H1 (cell line): ENCODE measurements at places on chromosomes 4 and X. TPM values are rescaled to one million over a fixed set of nuclear protein-coding genes. Genes with fewer than 3 reads are reported as not detected.

- H3K4me1 ChIP-seq, result no peaks in the 10 kb centered on the region
- no peak for DNase-seq
- H3K36me3 ChIP-seq, result no peaks in the 10 kb centered on the region
- H3K4me3 ChIP-seq, result no peak overlapping the region
- H3K27me3 ChIP-seq, result no peaks in the 10 kb centered on the region
Measured at GRCh38 chr4:142130666-142131065, 494.3 kb downstream of the IL15 start.

DNA sequence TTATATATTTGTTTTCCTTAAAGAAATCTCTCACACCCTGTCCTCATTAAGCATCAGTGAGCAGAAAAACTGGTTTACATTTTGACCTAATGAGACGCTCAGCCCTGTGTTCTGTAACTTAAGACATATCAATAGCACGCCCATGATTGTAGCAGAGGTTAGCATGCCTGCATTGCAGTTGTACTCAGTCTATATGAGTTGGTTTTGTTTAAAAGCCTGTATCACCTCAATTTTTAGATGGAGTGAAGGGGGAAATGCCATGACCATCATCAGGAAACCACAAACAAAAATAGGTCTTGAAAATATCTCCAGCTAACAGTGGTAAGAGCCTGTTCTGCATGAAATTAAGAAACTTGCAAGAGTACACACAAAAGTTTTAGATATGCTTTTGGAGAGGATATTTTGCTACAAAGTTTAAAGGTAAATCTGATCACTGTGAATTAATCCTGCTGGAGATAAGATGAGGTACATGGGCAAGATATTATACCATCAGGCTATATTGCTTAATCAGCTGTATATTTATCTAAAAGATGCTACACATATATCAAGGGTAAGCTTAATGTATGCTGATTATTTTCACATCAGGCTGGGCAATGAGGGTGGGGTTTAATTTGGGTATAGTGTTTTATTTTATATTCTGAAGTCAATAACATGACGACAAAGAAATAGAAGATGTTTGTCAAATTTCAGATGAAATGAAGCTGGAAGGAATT, 13.1 kb upstream of the COQ2 start:
- no peak overlapping the region for H3K4me3 ChIP-seq
- no peaks in the 10 kb centered on the region for H3K27me3 ChIP-seq
- H3K4me1 ChIP-seq, result no peaks in the 10 kb centered on the region

- H3K4me1 ChIP-seq, result no peaks in the 10 kb centered on the region
- DNase-seq, result no peak
- H3K36me3 ChIP-seq, result no peaks in the 10 kb centered on the region
- no peaks in the 10 kb centered on the region for H3K27me3 ChIP-seq
- H3K27ac ChIP-seq, result no peak overlapping the region
- H3K4me3 ChIP-seq, result no peak overlapping the region
Measured at GRCh38 chrX:140933016-140933415, 69.4 kb upstream of the SPANXB1 start.

- H3K27me3 ChIP-seq, result no peaks in the 10 kb centered on the region
- no peaks in the 10 kb centered on the region for H3K36me3 ChIP-seq
- peaks cover 3% of the 10 kb centered on the region for H3K4me1 ChIP-seq
- H3K4me3 ChIP-seq, result no peak overlapping the region
- no peak overlapping the region for H3K27ac ChIP-seq
Measured at GRCh38 chr4:36900446-36900987, 344.0 kb upstream of the NWD2 start.

Gene OSTC
- total RNA-seq, result 176 and 178 TPM in 2 replicates

- no peaks in the 10 kb centered on the region for H3K4me1 ChIP-seq
- H3K27ac ChIP-seq, result no peak overlapping the region
- no peak for DNase-seq
- peak overlapping the region; percentile 67 for H3K4me3 ChIP-seq
Measured at GRCh38 chrX:11427453-11428071, 134.3 kb downstream of the AMELX start.

- H3K4me1 ChIP-seq, result no peaks in the 10 kb centered on the region
- no peak overlapping the region for H3K27ac ChIP-seq
- no peak for DNase-seq
- H3K4me3 ChIP-seq, result no peak overlapping the region
- H3K27me3 ChIP-seq, result no peaks in the 10 kb centered on the region
Measured at GRCh38 chrX:155534800-155535199, 76.4 kb upstream of the F8A3 start.

Gene NKX6-1
- 0.19 and 0.45 TPM in 2 replicates for total RNA-seq

Gene RBM46
- 0.29 and 0.54 TPM in 2 replicates for total RNA-seq

GRCh38 chrX:63713526-63713925, 71.5 kb downstream of the ARHGEF9 start:
- H3K36me3 ChIP-seq, result no peaks in the 10 kb centered on the region
- H3K4me1 ChIP-seq, result no peaks in the 10 kb centered on the region
- H3K4me3 ChIP-seq, result no peak overlapping the region
- H3K27ac ChIP-seq, result no peak overlapping the region

GRCh38 chr4:146522869-146523205, 1.1 kb upstream of the SLC10A7 start:
- peak overlapping the region; percentile 83 for H3K4me3 ChIP-seq
- no peaks in the 10 kb centered on the region for H3K4me1 ChIP-seq
- DNase-seq, result no peak
- no peak overlapping the region for H3K27ac ChIP-seq
- H3K27me3 ChIP-seq, result peaks cover 16% of the 10 kb centered on the region; the same call in 1 of the 2 replicates

GRCh38 chr4:13527192-13527980, 16.9 kb downstream of the NKX3-2 start:
- H3K27ac ChIP-seq, result no peak overlapping the region
- DNase-seq, result no peak
- peak overlapping the region; percentile 37; the same call in 1 of the 2 replicates for H3K4me3 ChIP-seq
- H3K36me3 ChIP-seq, result peaks cover 3% of the 10 kb centered on the region; the same call in 1 of the 2 replicates
- H3K4me1 ChIP-seq, result peaks cover 36% of the 10 kb centered on the region

DNA sequence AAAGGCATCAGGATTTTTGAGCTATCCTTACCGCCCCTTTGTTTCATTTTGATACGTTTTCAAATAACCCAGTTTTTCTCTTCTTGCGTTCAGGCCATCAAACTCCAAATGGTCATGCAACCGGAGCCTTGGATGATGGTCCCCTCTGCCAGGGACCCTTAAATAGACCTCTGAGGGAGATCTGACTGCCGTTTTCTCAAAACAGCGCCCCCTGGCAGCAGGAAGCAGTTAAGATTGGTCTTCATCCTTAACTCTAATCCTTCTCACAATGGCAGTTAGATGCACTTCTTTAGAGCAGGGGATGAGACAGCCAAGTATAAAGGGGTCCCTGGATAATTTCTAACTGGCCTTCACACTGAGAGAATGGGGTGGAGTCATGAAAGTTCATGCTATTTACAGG, 525.0 kb upstream of the SPANXN1 start:
- no peaks in the 10 kb centered on the region for H3K4me1 ChIP-seq
- DNase-seq, result peak; percentile 49
- H3K36me3 ChIP-seq, result no peaks in the 10 kb centered on the region
- no peaks in the 10 kb centered on the region for H3K27me3 ChIP-seq
- no peak overlapping the region for H3K27ac ChIP-seq

GRCh38 chrX:7280520-7280919, 132.6 kb upstream of the PUDP start:
- H3K36me3 ChIP-seq, result no peaks in the 10 kb centered on the region
- DNase-seq, result no peak
- no peak overlapping the region for H3K27ac ChIP-seq
- no peaks in the 10 kb centered on the region for H3K4me1 ChIP-seq
- no peaks in the 10 kb centered on the region for H3K27me3 ChIP-seq
- H3K4me3 ChIP-seq, result no peak overlapping the region

DNA sequence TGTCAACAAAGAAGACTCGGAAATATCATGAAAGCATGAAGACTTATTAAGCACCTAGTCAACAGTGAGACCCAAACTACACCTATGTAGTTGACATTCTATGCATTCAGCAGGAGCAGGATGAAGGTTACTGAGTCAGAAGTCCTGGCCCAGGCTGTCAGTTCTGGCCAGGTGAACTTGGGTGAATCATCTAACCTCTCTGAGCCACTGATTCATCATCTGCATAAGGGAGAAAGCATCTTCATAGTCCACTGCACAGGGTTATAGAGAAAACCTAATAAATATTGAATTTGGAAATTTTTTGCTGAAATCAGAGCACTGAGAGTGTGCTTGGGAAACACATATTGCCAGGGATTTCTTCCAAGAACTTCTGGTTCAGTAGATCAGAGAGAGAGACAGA, 296.0 kb upstream of the SFRP2 start:
- no peak overlapping the region for H3K4me3 ChIP-seq
- no peaks in the 10 kb centered on the region for H3K27me3 ChIP-seq
- H3K36me3 ChIP-seq, result no peaks in the 10 kb centered on the region
- no peak overlapping the region for H3K27ac ChIP-seq
- no peaks in the 10 kb centered on the region for H3K4me1 ChIP-seq
- no peak for DNase-seq

- H3K27me3 ChIP-seq, result no peaks in the 10 kb centered on the region
- H3K36me3 ChIP-seq, result no peaks in the 10 kb centered on the region
- no peak for DNase-seq
- H3K27ac ChIP-seq, result no peak overlapping the region
- H3K4me3 ChIP-seq, result no peak overlapping the region
Measured at GRCh38 chrX:119503484-119503861, 35.2 kb downstream of the SLC25A5 start.

DNA sequence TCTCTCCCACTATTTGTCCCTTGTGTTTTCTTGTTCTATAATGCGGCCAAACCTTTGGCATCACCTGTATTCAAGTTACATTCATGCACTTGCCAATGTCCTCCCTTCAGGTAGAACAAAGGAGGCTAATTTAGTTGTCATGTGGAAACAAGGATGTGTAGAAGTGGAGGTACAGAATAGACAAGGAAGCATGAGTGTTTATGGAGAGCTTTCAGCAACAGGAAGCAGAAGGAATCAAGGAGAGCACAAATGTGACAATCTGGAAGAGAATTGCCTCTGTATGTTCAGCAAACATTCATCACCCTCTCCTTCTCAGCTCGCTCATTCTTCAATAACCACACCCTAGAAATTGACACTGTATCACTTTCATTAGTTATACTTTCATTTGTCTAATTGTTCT, 103.4 kb downstream of the SLC7A11 start:
- H3K27ac ChIP-seq, result no peak overlapping the region
- no peaks in the 10 kb centered on the region for H3K4me1 ChIP-seq
- H3K4me3 ChIP-seq, result no peak overlapping the region
- no peaks in the 10 kb centered on the region for H3K36me3 ChIP-seq
- H3K27me3 ChIP-seq, result no peaks in the 10 kb centered on the region
- no peak for DNase-seq

Gene ADAM29
- total RNA-seq, result not detected in 2 replicates

Gene UGT8
- 24.0 and 26.9 TPM in 2 replicates for total RNA-seq

DNA sequence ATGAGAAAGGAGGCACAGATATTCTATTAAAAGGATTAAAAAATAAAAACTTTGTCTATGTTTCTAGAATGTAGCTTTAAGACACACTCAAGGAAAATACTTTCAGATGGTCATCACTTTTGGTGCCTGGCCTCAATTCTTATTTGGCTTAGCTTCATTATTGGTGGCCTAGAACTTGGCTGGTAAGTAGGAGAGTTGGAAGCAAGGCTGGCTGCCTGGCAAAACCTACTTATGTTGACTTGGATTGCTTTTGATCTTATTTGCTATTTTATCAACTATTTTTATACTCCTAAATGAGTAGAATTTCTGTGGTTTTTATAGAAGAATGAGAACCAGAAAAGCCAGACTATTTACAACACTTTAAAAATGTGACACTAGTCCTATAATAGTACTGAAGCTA, 35.3 kb upstream of the JADE3 start:
- H3K4me1 ChIP-seq, result no peaks in the 10 kb centered on the region
- no peaks in the 10 kb centered on the region for H3K36me3 ChIP-seq
- H3K27me3 ChIP-seq, result no peaks in the 10 kb centered on the region
- H3K4me3 ChIP-seq, result no peak overlapping the region
- no peak for DNase-seq

DNA sequence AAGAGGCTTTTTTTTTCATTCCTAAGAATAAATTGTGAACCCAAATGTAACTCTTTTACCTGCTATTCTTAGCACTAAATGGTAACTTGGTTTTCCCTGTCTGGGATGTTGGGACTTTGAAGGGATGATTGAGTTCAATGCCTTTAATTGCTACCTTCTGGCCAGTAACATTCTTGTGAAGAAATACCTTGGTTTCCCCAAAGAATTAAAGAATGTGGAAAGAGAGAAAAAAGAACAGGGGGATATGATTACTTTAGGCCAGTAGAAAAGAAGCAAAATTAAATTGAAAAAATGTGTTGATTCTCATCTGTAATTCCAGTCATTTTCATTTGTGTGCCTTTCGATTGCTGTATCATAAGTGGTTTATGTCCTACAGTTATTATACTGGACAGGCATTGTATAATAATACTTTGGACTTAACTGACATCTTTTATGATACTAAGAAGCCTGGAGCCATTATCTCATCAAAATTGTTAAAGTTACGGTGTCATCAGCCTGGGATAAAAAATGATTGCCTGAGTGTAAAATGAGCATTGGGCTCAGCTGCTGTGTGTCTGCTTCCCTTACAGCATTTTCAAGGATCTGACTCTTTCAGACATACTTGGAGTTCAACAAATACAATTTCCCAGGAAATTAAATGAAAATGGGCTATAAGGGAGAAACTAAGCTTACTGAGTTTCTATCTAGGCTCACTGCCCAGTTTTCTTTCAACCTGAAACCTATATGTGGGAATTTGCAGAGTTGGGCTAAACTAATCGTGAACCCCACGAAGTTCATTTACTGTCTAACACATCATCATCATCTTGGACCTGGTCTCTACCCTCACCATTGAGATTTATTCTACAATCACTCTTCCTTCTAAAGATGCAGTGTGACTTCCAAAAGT, 146.3 kb downstream of the SHROOM3 start:
- no peaks in the 10 kb centered on the region; the same call in none of the 2 replicates for H3K4me1 ChIP-seq
- no peaks in the 10 kb centered on the region for H3K36me3 ChIP-seq
- H3K27me3 ChIP-seq, result no peaks in the 10 kb centered on the region
- no peak overlapping the region for H3K4me3 ChIP-seq

DNA sequence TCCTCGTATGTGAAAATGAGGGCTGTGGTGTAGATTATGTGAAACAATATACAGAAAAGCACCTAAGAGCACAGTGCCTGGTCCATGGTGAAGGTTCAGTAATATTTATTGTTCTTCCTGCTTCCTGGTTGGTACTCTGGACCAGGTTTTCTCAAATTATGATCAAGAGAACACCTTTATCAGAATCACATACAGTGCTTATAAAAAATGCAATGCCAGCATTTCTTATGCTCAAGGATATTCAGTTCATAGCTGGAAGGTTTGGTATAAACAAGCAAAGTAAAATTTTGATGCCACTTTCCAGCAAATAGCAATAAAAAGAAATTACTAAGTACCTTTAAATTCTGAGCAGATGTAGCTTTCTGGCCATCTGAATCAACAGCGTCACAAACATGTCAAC, 1412.4 kb downstream of the RPA4 start:
- no peaks in the 10 kb centered on the region for H3K27me3 ChIP-seq
- H3K4me3 ChIP-seq, result no peak overlapping the region
- DNase-seq, result no peak
- H3K4me1 ChIP-seq, result peaks cover 6% of the 10 kb centered on the region; the same call in 1 of the 2 replicates

GRCh38 chr4:104524591-104524990, 29.9 kb upstream of the CXXC4 start:
- no peak for DNase-seq
- H3K36me3 ChIP-seq, result no peaks in the 10 kb centered on the region
- no peaks in the 10 kb centered on the region for H3K4me1 ChIP-seq

Gene SMIM31
- not detected in 2 replicates for total RNA-seq

Gene SORBS2
- 73.0 and 75.8 TPM in 2 replicates for total RNA-seq

Gene SHISA3
- total RNA-seq, result 2.0 and 2.2 TPM in 2 replicates

Gene TCEAL8
- 81.0 and 82.2 TPM in 2 replicates for total RNA-seq
